ENCODE measurements at places on chromosomes 12 and 14.

- DNase-seq = no peak
These were observed 78.7 kb downstream of the SPTB start for GRCh38 chr14:64801046-64801445.

GRCh38 chr14:98444077-98444476 is 827.9 kb downstream of the BCL11B start:
- DNase-seq = no peak

DNA sequence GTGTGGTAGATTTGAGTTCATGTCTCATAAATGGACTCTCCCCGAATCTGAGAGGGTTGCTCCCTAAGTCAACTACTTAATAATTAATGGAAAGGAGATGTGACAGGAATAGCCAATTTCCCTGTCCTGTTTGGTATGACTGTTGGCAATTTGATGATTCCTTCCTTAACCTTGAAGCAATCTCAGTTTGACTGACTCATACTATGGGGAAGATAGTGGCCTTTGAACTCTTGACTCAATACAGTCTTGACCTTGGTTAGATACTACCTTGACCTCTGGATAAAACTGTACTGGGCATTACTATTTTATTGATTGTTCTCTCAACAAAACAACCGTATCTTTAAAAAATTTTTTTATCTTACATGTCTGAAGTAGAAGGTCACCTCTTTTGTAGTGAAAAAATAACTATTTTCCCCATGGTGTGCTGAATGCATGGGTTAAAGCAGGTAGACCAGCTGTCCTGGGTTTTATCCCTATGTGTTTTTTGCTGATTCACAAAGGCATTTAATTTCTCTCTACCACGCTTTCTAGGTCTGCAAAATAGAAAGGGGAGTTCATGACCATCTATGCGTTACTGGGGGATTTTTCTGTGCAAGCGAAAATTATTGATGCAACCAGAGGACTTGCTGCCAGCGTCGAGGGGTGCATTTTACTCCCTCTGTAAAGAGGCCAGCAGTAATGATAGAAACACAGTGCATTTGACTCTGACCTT is 80.1 kb downstream of the ETV6 start:
- no peak for DNase-seq

- DNase-seq = no peak
These were observed 7.2 kb upstream of the GPR84 start for GRCh38 chr12:54371328-54372112.

DNA sequence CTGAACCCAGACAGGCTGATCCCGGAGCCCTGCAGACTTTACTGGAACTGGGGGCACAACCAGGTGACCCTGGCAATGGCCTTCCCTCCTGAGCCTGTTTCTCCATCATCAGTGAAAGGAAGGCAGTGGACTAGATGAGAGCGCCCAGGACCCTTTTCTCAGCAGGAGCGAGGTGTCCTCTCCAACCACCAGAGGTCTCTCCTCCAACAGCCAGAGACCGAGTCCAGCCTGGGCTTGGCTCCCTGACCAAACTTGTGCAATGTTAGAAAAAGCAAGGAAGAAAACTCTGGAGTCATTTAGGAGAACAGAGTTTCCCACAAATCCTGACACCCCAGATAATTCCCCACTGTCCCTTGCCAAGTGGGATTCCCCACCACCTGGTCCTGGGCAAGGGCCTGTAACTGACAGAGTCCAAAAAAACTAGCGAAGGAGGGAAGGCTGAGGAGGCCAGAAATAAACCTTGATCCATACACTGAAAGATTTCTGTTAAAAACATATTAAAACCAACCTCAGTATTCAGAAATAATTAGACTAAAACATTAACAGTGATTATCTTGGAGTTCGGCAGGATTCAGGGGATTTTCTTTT is 9.0 kb downstream of the RPS6KL1 start:
- peak; percentile 8 for DNase-seq

DNA sequence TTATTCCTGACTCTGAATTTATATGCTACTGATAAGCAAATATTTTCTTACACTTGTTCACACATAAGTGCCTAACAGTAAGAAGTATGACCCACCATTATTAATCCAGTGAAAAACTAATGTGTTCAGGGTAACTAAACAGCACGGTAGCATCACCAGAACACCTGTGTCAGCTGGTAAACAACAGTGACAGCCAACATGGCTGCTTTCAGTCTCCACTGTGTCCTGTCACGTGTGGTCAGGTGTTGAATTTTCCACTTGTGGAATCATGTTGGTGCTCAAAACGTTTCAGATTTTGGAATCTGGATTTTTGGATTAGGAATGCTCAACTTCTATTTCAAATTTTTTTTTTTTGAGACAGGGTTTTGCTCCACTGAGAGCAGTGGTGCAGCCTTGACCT is 14.3 kb upstream of the ATP23 start:
- DNase-seq = no peak

DNA sequence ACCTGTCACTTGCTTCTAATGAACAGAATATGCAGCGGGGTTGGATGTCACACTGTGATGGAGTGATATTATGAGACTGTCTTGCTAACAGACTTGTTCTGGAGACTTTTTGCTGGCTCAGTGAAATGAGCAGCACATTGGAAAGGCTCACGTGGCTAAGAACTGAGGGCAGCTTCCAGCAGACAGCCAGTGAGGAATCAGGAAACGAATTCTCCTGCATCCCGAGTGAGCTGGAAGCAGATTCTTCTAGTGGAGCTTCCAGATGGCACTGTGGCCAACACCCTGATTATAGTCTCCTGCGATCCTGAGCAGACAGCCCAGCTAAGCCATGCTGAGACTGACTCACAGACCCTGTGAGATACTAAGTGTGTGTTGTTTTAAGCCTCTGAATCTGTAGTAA is 16.1 kb upstream of the TSPAN9 start:
- DNase-seq = no peak

GRCh38 chr12:119914666-119915065 is 37.5 kb upstream of the CIT start:
- DNase-seq = no peak

- DNase-seq = no peak
These were observed 42.9 kb downstream of the FLRT2 start for GRCh38 chr14:85572845-85573244.

DNA sequence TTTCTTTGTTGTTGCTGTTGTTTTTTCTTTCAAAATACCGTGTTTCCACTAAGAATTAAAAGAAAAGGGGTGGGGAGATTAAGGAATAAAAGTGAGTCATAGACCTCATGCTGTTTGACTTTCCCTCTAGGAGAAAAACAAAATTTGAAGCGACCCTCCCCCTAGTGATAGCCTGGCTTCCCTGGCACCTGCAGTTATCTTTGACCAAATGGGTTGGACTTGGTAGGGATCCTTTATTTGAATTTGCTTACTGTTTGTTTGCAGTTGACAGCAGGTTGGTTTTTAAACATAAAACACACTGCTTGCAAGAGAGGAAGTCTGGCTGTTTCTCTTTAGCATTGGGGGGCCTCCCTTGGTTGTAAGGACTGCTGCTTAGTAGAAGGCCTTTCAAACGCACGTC is 14.0 kb downstream of the OTX2 start:
- no peak for DNase-seq

DNA sequence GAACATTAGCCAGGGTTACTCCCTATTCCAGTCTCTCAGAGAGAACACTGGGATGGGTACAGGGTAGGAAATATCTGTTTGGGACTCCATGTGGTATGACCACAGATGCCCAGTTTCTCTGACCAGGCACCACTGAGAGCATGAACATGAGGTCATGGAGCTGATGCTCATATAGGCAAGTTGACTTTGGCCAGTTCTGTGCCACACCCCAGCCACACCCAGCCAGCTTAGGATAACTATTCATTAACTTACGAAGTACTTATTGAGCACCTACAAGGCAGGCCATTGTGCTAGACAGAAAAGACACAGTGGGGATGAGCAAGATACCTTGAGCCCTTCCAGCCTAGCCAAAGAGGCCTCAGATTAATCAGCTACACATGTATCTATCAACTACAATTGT is 262.5 kb downstream of the DPF3 start:
- DNase-seq = no peak

DNA sequence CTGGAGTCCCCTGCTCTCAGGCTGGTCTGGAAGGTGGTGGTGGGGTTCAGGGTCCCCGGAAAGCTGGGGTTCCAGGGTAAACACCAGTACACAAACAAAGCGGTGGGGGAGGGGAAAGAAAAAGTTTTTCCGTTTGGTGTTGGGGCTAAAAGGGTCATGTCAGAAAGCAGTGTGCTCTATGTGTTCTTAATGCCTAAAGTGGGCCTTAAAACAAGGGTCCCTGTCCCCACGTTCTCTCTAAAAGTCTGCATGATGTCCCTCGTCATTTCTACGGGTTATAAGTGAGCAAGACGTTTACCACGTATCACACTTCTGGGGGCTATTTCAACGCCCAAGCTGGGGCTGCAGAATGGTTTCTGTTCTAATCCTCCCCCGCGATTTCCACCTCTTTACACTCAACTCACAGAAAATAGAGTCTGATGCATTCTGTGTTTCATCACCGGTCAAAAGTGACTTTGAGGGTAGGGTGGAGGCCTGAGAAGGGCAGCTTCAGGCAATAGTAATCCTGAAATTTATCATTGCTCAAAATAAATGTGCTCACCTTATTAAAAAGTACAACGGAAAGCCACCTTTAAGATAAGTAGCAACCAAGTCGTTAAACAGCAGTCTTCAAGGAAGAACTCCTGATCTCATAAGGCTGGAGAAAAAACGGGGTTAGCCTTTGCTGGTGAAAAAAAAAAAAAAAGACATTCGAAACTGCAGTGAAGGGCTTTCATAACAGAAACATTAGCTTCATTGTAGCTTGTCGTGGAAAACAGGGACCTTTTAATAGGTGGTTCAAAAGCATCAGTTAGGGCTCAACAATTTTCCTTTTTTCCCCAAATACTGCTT is 63.9 kb upstream of the PTGR2 start:
- no peak for DNase-seq

DNA sequence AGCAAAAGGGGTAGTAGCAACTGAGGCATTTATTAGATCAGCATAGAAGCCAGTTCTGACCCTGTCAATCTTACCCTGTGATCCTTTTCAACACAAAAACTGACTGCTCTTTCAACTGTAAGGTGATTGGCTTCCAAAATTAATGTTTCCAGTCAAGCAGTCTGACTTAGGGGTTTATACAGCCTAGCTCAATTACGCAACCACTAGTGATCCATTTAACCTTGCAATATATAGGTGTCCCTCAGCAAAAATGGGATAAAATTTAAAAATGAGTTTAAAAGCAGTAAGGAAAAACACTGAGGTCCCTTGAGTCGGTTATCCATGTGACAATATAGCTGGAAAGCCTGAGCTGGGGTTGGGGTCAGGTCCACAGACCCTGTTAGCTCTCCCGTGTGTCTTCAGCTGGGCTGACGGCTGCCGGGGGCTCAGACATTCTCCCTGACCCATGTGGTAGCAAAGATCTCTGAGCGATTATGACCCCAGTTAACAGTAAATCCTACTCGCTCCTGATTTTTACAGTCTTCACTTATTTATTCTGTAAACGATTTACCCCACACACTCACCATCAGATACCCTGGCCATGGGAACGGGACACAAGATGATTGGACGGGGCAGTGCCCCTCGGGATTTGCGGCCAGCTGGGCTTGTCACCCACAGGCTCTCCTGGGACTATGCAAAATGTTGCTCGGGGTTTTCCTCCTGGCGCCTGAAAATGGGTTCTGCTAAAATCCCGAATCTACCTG is 16.6 kb downstream of the ADGRD1 start:
- no peak for DNase-seq

DNA sequence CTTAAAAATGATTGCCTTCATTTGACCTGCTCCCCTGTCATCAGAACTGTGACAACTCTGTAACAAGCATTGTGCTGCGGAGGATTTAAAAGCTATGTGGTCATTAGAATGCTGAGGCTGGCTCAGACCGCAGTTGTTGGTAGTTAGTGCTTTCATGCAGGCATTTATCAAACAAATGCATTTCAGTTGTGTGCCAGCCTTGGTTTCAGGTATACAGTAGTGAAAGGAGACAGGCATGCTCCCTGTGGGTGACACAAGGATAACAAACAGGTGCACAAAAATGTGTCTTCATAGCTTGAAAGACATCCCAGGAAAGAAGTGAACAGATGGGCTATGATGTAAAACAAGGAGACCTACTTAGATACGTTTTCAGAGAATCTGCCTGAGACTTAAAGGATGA is 60.6 kb downstream of the MARK3 start:
- DNase-seq = no peak

- DNase-seq = no peak
These were observed 9.2 kb downstream of the CABP1 start for GRCh38 chr12:120649442-120650232.

DNA sequence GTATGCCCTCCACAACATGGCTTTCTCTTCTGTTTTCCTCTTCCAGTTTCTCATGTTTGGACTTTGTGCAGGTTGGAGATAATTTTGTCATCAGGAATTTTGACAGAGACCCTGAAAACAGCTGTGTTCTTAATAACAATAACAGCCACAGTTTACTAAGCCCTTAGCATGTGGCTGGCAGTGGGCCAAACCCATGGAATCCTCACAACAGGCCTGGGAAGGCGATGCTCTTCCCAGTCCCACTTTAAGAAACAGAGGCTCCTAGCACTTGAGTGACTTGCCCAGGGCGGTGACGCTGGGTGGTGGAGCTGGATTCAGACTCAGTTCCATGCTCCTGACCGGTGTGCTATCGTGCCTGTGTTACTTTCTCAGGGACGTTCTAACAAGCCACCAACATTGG is 20.1 kb upstream of the PLEKHG3 start:
- DNase-seq = no peak

DNA sequence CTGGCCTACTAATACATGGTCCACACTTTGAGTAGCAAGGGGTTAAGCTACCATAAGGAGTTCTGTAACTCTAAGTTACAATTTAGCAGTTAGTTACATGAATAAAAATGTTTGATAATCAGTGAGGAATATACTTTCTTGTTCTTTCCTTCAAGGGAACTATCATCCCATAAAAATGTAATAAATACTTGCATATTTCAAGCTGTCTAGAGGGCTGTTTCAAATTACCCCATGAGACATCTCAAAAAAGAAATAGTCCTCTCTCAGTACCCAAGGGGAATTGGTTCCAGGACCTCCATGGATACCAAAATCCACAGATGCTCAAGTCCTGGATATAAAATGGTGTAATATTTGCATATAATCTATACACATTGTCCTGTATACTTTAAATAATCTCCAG is 48.7 kb upstream of the GNG2 start:
- DNase-seq = no peak

DNA sequence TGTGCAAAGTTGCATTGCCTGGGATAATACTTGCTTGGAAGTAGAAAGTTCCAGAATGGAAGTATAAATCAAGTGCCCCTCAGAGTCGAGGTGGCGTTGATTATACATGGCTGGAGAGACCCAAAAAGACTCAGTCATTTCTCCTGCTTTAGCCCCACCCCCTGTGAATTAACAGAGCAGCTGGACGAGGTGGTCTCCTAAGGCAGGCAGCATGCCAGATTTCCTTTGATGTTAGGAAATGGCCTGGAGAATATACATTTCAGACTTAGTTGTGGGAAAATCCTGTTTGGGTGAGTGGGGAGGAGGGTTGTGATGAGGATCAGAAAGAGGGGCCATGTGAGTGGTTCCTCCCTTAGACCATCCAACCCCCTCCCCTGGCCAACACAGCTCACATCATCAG is 406.1 kb upstream of the TMPO start:
- DNase-seq = no peak

GRCh38 chr12:252636-253035 is 10.0 kb downstream of the SLC6A13 start:
- no peak for DNase-seq

- DNase-seq = no peak
These were observed 114.7 kb downstream of the NTF3 start for GRCh38 chr12:5546616-5547015.

- no peak for DNase-seq
These were observed 37.2 kb downstream of the CLMN start for GRCh38 chr14:95282354-95282985.

- no peak for DNase-seq
These were observed 27.5 kb upstream of the MMP17 start for GRCh38 chr12:131800594-131801135.
